ENCODE measurements at places on chromosomes 5 and 9.

- no peak for DNase-seq
These were observed 5.3 kb upstream of the TSC1 start for GRCh38 chr9:132949709-132950108.

DNA sequence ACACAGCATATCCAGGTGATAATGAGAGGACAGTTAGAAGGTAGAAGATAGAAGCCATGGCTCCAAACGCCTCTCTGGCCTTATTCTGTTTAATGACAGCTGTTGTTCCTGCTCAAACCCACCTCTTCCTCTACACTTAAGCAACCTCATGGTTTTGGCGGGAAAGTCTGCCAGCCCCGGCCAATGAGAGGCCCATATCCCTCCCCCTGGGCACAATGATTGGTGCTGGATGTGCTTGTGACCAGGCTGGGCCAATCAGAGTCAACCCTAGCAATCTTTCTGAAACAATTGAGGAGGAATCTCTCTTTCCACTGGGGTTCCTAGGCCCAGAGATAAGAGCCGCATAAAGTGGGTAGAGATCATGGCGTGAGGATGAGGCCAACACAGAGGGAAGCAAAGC is 4.8 kb upstream of the GFI1B start:
- peak; percentile 84 for DNase-seq

DNA sequence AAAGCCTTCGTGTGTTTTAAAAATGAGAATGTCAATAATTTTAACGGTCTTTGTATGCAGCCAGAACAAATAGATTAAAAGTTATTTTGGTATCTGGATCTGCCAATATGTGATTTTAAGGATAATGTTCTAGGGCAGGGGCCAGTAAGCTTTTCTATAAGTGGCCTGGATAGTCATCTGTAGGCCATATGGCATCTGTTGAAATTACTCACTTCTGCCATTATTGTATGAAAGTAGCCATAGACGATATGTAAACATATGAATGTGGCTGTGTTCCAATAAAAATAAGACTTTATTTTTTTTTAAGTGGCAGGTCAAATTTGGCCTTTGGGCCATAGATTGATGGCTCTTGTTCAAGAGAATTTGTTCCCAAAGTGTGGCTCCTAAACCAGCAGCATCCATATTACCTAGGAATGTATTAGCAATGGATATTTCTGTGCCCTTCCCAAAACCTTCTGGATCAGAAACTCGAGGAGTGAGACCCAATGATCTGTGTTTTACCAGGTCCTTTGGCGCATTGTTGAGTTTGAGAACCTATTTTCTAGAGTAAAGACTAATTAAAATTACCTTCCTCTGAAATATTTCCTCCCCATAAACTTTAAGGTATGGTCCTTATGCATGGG is 55.9 kb downstream of the C6 start:
- no peak for DNase-seq

DNA sequence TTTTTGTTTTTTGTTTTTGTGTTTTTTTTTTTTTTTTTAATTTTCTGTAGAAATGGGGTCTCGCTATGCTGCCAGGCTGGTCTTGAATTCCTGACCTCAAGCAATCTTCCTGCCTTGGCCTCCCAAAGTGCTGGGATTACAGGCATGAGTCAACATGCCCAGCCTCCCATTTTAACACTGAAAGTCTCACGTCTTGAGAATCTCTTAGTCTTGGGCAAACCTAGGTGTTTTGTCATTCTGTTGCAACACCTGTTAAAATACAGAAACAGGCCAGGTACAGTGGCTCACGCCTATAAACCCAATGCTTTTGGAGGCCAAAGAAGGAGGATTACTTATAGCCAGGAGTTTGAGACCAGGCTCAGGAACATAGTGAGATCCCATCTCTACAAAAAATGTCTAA is 599.0 kb downstream of the TLR4 start:
- DNase-seq = no peak

DNA sequence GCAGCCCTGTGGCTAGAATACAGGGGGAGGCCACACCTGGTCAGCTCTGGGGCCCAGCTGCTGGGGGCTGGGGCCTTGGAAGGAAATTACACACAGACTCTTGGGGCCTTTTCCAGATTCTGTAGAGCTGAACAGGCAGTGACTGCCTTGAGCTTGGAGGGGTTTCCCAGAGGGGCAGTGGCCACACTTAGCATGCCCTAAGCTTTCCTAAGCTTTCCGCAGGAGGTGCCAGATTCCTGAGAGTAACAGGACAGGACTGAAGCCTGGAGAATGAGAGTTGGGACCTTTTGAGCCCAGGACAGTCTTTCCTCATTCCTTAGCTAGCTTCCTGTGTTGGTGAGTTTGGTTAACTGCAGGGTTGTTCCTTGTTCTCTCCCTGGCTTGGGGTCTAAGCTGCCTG is 1.4 kb downstream of the TBC1D13 start:
- no peak for DNase-seq

GRCh38 chr5:120769312-120769872 is 305.3 kb downstream of the PRR16 start:
- DNase-seq = no peak

DNA sequence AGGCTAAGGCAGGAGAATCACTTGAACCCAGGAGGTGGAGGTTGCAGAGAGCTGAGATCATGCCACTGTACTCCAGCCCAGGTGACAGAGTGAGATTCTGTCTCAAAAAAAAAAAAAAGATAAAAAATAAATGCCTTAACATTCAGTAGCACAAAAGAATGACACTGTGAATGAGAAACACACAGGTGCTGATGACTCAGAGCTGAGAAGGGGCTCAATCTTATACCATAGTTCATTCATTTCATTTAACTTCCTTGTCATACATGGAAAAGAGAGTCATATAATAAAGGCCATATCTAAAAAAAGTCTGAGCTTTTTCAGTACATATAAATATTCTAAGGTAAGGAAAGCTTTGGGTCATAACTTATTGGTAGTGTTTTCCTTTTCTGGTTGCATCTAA is 40.6 kb downstream of the WWC1 start:
- DNase-seq = no peak

- no peak for DNase-seq
These were observed 119.5 kb downstream of the ANXA1 start for GRCh38 chr9:73270967-73271721.

All from NAMALWA (cell line).